ENCODE measurements at places on chromosomes 2 and 18.

GRCh38 chr2:75710220-75710576 lies 517 bp downstream of the GCFC2 start:
- DNase-seq: no peak

DNA sequence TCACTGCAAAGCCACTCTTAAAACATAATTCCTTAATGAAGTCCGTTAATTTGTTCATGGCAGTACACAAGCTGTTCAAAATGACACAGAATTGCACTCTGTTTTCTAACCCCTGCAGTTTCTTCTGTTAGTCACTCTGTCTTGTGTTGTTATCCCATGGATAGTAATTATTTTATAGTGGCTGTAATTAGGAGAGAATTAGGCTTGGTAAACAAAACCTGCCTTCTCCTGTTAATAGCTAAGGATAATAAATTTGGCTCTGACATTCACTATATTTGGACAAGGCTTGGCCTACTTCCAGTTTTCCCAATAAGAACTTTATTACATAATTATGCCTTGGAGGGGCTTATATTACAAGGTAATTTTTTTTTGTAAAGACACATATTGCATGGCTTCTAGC lies 330.3 kb upstream of the FIGN start:
- DNase-seq: no peak

- DNase-seq: no peak
Observed at GRCh38 chr2:177682836-177683660, 290.5 kb downstream of the AGPS start.

- no peak for DNase-seq
Observed at GRCh38 chr2:48018480-48018879, 112.2 kb upstream of the FBXO11 start.

- DNase-seq: no peak
Observed at GRCh38 chr2:219076253-219076652, 15.5 kb upstream of the IHH start.

GRCh38 chr2:238954841-238955591 lies 107.1 kb downstream of the TWIST2 start:
- DNase-seq: no peak
